ENCODE measurements at places on chromosomes 2 and 18.

DNA sequence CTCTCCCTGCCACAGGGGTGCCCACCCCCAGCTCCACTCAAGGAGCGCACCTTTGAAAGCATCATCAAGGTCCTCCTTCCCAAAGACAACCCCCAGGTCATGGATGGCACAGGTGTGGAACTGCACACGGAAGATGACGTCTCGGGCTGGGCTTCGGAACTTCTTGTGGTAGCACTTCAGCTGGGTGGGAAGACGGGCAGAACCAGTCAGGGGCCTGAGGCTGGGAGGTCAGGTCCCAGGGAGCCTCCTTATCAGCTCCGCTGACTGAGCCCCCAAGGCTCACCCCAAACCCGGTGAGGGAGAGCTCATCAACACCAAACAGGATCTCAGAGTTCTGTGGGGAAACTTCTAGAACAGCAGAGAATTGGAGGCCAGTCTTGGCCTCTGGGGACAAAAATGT lies 117.8 kb downstream of the TNS1 start:
- DNase-seq: no peak

DNA sequence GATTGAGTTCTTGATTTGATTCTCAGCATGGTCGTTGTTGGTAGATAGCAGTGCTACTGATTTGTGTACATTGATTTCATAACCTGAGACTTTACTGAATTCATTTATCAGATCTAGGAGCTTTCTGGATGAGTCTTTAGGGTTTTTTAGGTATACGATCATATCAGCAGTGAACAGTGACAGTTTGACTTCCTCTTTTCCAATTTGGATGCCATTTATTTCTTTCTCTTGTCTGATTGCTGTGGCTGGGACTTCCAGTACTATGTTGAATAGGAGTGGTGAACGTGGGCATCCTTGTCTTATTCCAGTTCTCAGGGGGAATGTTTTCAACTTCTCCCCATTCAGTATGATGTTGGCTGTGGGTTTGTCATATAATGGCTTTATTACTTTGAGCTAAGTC lies 27.9 kb upstream of the CXCR2 start:
- no peak for DNase-seq

- no peak for DNase-seq
Observed at GRCh38 chr18:47893939-47894699, 36.3 kb downstream of the SMAD2 start.

DNA sequence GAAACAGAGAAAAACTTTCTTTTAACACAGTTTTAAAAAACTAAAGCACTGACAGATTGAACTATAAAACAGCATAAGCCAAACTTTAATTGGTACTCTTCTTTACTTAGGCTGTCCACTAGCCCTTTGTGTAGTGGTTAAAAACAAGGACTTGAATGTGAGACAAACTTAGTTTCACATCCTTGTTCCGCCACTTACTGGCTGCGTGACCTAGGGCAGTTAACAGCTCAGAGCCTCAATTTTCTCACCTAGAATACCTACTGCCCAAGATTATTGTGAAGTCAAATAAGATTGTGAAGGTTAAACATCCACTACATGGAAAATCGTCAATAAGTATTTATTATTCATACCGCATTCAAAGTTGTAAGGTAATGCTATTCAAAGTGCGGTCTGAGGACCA lies 2.0 kb downstream of the WDR35 start:
- DNase-seq: no peak

DNA sequence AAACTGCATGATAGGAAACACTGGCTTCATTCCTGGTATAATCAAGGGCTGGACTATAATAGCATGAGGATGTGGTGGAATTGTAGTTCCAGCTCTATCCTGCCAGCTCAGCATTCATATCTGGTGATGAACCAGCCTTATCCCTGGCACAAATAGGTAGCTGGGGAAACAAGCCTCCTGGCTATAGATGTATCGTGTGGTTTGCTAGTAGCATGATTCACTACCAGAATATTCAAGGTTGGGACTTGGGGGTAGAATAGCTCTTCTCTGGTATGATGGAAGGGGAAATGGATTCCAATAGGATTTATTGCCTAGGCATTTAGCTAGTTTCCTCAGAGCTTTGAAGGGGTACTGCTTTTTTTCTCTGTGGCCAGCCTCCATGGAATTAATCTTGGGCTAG lies 532.8 kb downstream of the FBXO15 start:
- DNase-seq: no peak

DNA sequence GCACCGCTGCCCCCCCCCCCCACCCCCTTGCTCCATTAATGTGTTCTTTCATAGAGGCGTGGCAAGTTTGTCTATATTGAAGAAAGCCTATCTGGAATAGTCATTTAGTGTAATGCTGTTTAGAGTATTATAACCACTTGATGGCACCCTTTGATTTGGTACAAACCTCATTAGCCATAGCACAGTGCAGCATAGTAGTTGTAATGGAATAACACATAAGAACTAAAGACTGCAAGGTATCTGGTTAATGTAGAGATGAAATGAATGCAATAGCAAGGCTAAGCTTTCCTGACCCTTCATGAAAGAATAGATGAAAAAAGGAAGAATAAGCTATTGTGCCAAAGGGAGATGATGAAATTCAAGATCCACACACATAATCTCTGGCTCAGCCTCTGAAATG lies 81.9 kb downstream of the EHBP1 start:
- no peak for DNase-seq

GRCh38 chr2:39622860-39623259 lies 42.9 kb upstream of the TMEM178A start:
- DNase-seq: peak; percentile 44

- DNase-seq: no peak
Observed at GRCh38 chr2:26356771-26357170, 10.2 kb upstream of the ADGRF3 start.

DNA sequence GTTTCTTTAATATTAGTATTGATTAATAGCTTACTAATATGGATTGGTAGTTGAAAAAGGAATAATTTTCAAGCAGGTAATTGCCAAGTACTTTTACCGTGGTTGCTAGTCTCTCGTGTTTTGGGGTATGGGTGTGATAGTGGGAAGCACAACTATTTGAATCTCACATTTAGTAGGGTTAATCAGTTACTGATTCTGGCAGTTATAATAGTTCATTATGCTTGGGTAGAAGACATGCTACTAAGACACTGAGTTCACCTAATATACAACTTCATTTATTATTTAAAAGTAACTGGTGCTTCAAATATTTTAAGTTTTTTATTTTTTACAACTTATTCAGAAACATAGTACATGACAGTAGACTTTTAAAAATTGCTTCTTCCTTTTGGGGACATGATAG lies 33.5 kb downstream of the SOCS6 start:
- no peak for DNase-seq

DNA sequence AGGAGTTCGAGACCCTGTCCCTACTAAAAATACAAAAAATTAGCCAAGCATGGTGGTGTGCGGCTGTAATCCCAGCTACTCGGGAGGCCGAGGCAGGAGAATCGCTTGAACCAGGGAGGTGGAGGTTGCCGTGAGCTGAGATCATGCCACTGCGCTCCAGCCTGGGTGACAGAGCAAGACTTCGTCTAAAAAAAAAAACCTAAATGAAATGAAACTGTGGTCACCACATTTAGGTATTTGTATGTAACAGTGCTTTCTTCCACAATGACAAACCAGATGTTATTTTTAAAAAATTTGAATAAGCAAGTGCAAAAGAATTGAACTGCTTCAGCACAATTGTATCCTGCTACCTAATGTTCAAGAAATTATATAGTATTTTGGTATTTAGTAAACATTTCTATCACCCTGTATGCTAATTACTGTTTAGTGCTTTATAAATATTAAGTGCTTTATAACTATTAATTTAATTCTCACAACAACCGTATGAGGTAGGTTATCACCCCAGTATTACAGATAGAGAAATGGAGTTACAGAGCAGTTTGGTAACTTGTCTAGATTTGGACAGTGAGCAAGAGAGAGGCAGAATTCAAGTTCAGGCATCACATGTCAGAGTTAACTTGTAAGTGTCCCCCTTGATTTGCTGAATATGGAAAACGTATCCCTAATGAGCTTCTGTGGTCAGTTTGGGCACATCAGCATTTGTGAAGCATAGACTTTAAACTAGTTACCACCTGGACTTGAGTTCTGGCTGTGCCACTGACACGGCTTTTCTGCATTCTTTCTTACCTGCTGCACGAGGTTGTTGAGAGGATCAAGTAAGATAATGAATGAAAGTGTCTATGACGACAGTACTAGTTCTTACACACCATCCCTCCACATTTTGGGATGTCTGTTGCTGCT lies 14.4 kb downstream of the PHLPP1 start:
- no peak for DNase-seq

GRCh38 chr2:63977904-63978303 lies 41.3 kb downstream of the VPS54 start:
- no peak for DNase-seq

- no peak for DNase-seq
Observed at GRCh38 chr2:108949316-108950239, 39.4 kb downstream of the EDAR start.

- DNase-seq: no peak
Observed at GRCh38 chr18:22856870-22857269, 76.3 kb upstream of the RBBP8 start.

Measured in right hindlimb (tissue), 1 donor.